ENCODE measurements at places on chromosomes 13 and 19.

DNA sequence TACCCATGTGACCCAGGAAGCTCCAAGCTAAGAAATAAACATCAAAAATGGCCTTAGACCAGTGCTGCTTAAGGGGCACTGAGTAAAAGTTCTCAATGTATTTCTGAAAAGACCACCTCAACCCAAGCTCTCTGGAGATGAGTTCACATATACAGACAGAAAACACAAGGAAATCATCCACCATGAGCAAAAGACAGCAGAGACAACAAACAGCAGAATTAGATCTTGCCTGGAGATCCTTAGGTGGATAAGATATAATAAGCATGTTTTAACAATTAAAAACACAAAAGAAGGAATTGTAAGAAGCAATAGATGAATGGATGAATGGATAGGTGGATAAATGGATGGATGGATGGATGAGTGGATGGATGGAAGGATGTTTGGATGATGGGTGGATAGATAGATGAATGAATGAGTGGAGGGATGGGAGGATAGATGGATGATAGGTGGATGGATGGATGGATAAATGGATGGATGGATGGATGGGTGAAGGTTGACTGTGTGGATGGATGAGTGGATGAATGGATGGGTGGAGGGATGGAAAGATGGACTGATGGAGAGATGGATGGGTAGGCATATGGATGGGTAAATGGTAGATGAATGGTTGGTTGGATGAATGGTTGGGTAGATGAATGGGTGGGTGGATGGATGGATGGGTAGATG, 9.6 kb upstream of the NMRK2 start:
- DNase-seq = no peak

DNA sequence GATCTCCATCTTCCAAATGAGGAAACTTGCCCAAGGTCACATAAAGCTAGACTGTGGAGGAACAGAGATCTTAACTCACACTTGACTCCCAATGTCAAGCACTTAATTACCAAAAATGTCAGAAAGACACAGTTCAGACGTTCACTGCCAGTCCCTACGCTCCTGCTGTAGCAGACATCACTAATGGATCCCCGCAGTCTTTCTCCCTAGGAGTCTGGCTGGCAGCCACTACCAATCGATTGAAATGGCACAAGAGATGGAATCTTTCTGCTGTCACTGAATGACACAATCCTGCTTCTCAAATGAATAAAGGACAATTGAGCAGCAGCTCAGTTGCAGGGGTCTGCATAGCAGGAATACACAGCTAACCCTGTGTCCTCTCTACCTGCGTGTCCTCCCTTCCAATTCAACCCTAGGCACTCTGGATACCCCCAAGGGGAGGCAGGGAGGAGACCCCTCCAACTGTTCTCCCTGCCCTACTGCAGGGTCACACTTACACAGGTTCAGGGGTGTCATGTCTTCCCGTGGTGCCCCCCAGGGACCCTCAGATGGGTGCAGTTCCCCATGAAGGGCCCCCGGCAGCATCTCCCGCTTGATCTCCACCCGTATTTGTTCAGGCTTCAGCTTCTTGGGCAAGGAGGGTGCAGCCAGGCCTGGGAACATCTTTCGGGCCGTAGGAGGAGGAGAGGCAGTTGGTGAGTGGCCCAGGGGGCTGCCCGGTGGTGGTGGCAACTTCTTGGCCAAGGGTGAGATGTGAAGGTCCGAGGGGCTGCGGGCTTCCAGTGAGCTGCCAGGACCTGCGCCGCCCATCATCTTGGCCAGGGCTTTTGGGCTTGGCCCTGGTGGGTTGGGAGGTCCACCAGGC, 7.9 kb upstream of the AKAP8L start:
- DNase-seq = no peak

GRCh38 chr19:55559684-55560083, 14.3 kb upstream of the SBK3 start:
- no peak for DNase-seq

- no peak for DNase-seq
These were observed 152.8 kb downstream of the SHISA2 start for GRCh38 chr13:25898991-25899390.

DNA sequence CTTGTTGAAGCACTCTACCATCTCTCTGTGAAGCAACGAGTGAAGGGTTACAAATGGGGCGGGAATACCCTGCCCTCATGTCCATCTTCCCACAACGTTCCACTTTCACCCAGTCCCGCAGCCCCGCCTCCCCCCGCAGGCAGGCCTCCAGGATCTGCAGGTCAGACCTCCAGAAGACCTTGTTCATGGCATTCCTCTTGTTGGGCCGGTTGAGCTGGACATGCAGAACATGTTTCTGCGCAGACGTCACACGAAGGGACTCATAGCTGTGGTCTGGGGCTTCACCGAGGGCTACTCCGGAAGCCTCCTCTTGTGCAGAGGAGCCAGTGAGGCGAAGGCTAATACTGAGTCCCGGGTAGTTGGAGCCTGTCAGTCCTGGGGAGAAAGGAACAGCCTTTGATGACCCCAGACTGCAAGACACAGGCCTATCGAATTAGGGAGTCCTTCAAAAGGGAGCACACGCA, 420 bp downstream of the ECH1 start:
- DNase-seq = peak; percentile 90

DNA sequence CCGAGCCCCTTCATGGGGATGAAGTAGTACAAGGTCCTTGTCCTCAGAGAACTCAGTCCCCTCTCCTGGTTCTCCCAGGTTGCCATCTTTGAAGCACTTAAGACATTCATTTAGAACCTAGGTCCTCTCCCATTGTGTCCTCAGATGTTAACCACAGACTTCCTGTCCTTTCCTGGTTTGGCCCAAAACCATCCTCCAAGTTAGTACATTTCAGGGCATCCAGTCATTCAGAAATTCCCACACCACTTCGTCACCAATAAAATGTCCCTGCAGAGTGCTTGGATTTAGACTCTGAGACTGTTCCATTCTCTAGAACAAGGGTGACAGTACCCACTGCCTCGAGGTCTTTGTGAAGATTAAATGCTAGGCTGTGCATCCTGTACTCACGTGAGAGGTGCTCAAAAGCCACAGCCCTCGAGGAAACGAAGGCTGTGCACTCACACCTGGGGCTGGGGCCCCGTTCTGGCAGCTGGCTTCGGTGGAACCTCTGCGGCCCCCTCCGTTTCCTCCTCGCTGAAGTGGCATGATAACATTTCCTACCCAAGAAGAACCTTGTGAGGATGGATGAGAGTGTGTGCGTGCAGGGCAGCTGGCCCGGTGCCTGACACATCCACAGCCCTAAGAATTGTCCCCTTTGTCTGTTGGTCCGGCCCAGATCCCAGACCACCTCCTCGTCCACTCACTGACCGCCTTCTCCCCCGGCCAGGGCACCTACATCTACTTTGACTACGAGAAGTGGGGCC, 4.7 kb downstream of the LENG1 start:
- DNase-seq = peak; percentile 16

DNA sequence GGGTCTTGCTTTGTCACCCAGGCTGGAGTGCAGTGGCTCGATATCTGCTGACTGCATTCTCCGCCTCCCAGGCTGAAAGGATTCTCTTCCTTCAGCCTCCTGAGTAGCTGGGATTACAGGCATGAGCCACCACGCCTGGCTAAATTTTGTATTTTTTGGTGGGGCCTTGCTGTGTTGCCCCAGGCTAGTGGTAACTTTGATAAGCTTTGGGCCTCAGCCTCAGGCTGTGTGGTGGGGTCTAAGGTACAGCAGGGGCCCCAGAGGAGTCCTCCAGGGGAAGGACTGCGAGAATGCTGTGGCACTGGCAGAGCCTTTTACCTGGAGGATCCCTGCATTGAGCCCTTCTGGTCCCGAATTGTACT, 7.2 kb downstream of the DOT1L start:
- no peak for DNase-seq

- no peak for DNase-seq
These were observed 19.2 kb downstream of the ATCAY start for GRCh38 chr19:3899531-3900294.

DNA sequence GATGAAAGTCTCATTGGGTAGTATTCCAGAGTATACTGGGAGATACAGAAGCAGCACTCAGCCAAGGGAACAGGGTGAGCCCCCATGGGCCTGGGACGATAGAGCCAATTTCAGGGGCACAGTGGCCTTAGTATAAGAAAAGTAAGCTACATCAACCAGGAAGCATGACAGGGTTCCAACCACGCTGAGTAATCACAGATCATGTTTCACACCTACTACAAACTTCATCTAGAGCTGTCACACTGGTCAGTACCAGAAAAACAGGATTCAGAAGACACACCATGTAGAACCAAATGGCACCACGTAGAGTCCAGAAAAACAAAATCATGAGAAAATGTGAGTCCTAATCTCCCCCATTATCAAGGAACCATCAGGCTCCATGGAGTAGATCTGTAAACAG, 1292.4 kb upstream of the MIR17HG start:
- peak; percentile 3 for DNase-seq
